GOT3 (cell line): ENCODE measurements at places on chromosomes 1 and 21.
A peak's percentile ranks its signal among the peaks of the same experiment; 100 is the strongest.

DNA sequence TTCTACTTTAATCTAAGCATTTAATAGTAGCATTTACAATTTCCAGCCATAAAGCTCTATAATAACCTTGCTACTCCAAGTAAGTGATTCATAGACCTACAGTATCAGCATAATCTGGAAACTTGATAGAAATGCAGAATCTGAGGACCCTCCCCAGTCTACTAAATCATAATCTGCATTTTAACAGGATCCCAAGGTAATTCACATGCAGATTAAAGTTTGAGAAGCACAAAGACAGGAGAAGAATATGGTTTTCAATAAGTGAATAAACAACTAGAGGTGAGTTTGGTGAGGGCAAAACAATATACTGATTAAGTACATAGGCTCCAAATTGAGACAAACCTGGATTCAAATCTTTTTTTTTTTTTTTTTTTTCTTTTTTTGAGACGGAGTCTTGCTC is 57.4 kb downstream of the PRPF38A start:
- DNase-seq = no peak

DNA sequence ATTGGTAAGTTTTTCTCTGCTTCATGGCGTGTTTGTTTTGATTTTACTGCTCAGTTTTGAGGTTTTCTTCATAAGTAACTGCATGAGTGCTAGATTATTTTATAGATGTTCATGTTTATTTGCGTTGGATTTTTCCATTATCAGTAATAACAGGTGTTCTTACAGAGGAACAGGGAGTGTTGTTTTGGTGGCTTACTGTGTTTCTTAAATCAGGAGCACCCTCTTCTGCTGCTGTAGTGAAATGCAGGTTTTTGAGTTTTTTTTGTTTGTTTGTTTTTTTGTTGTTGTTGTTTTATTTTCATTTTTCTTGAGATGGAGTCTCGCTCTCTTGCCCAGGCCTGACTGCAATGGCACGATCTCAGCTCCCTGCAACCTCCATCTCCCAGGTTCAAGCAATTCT is 32.6 kb downstream of the CTBS start:
- DNase-seq = no peak

- no peak for DNase-seq
Observed at GRCh38 chr1:98898940-98899339, 105.7 kb downstream of the PLPPR5 start.

GRCh38 chr1:50140182-50140447 is 31.4 kb downstream of the ELAVL4 start:
- DNase-seq = no peak

- no peak for DNase-seq
Observed at GRCh38 chr1:119637710-119638109, 10.4 kb downstream of the ZNF697 start.

DNA sequence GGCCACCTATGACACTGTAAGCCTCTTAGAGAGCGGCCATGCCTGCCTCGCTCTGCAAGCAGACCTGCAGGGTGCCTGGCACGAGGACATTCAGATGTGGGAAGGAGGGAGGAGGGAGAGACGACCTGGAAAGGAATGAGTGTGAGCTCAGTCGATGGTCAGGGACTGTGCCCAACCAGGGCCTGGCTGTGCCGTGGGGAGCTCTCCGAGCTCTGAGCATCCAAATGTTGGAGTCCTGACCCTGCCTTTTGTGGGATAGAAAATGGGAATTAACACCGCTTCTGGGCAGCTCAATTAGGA is 7.3 kb downstream of the CSTB start:
- no peak for DNase-seq

DNA sequence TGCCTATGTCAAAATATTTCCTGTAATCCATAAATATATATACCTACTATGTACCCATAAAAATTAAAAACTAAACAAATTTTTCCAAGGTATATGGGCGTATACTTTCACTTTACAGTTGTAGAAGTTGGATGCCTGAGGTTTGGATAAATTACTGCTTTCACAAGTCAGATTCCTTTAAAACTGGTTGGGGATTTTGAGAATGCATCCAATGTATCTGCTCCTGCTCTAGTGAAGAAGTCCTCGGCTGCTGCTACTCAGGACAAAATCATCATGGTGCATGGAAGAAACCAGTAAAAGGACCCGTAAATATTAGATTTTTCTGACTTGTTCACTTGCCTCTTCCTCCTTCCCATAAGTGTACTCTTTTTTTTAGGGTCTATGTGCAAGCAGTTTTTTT is 841.1 kb downstream of the USP25 start:
- DNase-seq = no peak

GRCh38 chr1:47711848-47712492 is 274.1 kb downstream of the FOXD2 start:
- no peak for DNase-seq

- DNase-seq = no peak
Observed at GRCh38 chr21:14120091-14120734, 90.5 kb downstream of the LIPI start.

DNA sequence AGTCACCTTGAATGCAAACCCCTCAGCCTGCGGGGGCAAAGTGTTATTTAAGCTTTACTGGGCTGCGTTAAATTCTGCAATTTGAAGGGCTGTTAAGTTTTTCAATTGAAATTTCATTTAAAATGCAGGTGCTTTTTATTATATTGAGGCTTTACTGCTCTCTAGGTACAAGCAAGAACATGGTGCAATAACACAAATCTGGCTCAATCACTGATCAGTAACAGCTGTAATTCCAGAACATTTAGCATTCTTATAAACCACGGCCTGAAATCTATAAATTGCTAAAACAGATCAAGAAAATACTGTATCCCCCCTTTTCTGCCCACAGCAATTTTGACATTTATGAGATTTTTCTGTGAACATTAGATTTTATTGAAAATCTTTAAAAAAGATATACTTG is 322.8 kb downstream of the KCTD3 start:
- DNase-seq = no peak

DNA sequence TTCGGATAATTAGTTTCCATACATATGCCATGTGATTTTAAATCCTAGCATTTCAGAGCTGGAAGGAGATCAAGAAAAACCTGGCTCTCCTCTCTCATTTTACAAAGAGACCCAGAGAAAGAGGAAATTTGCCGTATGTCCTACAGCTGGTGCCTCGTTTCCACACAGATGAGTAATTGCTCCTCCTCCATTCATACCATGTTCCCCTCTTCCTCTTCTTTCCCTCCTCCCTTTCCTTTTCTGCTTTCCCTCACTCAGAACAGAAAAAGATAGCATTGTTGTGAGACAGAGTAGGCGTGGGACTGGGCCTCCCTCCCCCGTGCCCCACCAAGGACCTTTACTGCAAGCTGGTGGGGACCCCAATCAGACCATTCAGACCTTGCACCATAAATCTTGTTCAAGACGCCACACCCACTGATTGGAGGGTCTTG is 13.7 kb upstream of the SLC44A3 start:
- no peak for DNase-seq

- DNase-seq = no peak
Observed at GRCh38 chr1:231139659-231140654, 21.9 kb upstream of the TRIM67 start.

- no peak for DNase-seq
Observed at GRCh38 chr1:56189946-56190805, 389.2 kb downstream of the PLPP3 start.

DNA sequence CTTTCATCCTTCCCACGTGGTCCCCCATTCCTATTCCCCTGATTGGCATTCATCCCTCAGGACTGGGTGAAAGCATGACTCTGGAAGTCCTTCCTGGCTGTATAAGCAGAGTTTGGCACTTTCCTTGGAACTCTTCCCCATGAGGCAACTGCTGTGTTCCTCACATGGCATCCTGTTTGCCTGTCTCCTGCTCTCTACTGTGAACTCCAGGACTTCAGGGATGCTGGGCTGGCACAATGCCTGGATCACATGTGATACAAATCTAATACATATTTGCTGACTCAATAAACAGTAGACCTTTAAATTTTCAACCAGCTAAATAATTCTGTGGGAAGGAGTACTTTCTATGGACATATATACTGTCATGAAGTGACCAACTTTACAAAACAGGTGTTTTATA is 46.8 kb upstream of the EDEM3 start:
- DNase-seq = no peak

DNA sequence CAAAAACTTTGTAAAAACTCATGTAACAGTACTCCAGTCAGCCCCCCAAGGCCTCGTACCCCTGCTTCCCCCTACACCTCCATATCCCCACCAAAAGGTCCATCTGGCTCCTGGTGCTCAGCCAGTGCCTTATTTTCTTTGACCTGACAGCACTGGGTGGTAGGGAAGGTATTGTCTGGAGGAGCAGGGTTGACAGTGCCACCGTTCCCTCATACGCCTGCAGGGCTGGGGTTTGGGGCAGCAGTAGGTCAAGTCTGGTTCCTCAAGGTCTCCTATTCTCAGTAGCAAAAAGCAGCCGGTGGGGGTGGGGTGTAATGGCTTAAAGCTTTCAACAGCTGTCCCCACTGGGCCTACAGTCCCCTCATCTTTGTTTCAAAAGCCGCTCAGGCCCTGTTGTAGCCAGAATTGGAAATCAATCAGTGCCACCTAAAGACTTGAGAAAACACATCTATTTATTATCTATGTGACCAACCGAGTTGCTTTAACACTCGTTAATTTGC is 25.3 kb upstream of the TTF2 start:
- no peak for DNase-seq

GRCh38 chr21:44992608-44993031 is 52.8 kb downstream of the SLX9 start:
- DNase-seq = no peak

DNA sequence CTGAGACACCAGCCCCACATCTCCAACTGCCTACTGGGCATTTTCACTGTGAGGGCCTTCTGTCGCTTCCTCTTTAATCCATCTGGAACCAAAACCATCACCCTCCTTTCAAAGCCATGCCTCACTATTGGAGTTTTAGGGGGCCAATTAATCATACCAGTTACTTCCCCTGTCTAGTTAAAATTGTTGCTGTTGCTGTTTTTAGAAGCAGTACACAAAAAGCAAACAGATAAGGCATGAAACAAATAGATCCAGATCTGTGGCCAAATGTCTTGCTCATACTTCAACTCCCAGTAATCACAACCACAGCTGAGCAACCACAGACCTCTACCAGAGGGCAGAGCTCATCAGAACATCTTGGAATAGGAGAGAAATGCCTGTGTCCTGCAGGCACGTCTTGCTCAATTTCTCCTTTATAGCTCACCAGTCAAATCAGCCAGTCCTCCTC is 133.8 kb upstream of the C1orf105 start:
- DNase-seq = peak; percentile 88

DNA sequence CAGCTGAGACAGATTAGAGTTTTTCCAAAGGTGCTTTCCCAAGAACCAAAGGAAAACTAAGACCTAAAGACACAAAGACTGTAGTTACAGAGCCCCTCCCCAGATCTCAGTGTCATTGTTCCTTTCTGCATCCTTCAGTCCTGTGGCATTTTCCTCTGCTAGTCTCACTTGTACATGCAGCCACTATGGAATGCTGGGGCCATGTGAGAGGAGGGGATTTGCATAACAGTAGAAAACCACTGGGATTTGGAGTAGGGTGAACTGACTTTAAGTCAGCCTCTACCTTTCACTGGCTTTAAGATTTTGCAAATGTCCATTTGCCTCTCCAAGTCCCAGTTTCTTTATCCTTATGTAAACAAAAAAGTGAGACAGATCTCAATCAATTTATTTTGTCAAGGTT is 119.4 kb upstream of the F3 start:
- DNase-seq = no peak

DNA sequence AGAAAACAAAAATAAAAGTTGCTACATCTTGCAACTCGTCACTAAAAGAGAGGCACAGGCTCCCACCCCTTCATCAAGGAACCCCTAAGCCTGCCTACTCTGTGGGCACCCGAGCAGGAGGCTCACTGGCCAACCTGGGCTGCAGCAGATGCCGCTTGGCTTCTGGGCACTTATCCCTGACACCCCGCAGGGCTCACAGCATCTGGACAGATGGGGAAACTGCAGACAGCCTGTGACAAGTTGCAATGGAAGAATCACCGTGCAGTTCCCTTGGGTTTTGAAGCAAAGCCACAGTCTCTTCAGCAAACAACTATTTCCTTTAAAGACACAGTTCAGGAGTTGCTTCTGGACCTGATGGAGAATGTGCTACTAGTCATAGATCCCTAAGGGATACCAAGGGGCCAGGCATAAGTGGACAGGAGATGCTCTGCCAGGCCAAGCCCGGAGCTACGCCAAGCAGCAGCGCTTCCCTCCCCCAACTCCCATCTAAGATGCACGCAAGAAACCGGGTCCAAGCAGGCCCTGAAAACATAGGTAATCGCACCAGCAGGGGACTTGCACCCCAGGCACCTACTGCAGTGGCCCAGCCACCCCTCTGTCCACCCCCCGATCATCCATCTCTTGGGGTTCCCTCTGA is 170.6 kb downstream of the NPHP4 start:
- no peak for DNase-seq

GRCh38 chr1:211825980-211826379 is 4.6 kb downstream of the LPGAT1 start:
- DNase-seq = no peak

DNA sequence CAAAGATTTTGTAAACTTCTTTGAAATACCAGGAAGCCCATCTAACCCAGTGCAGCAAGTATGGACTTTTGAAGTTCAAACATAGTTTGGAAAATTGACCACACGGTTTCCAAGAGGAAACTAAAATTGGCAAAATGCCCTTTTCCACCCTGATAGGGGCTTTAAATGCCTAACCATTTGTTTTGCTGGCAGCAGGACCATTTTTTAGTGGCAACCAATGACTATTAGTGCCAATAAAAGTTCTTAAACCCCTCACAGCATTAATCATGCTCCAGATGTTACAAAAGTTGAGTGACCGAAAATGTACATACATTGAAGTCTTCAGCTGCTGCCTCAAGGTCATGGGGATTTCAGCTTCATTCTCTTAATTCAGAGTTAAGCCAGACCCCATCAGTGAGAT is 46.4 kb upstream of the ENAH start:
- DNase-seq = no peak

DNA sequence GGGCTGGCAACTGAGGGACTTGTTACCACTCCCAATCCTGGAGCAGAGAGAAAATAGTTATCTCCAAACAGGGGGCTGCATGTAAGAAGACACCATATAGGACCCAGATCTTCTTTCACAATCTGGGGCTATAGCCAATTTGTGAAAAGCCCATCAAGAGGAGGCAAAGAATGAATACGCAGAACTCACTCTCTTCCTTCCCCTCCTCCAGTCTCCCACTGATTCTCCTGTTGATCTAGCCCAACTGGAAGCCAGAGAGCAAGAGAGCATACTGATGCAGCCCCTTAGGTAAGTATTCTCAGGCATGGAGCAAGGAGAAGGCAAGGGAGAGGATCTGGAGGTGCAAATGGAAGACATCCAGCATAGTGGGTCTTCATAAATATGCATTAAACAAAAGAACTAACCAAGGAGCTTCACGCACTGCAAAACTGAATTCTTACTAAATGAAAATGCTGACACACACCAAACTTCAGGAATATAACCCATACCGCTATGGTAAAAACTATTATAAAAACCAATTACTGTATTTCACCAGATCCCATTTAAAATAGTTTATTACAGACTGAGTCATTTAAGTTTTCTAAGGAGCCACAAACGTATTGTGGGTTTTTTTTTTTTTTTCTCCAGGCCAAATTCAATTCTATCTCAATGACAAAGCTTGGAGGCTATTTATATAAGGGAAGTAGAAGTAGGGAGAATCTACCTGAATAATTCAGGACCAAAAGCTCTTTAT is 15.5 kb upstream of the HMGB4 start:
- no peak for DNase-seq

GRCh38 chr1:93662481-93663207 is 19.0 kb downstream of the BCAR3 start:
- no peak for DNase-seq
